ENCODE measurements at places on chromosomes 1 and 21. TPM values are rescaled to one million over a fixed set of nuclear protein-coding genes. Genes with fewer than 3 reads are reported as not detected.

Gene AMY1B
- not detected for polyA plus RNA-seq

DNA sequence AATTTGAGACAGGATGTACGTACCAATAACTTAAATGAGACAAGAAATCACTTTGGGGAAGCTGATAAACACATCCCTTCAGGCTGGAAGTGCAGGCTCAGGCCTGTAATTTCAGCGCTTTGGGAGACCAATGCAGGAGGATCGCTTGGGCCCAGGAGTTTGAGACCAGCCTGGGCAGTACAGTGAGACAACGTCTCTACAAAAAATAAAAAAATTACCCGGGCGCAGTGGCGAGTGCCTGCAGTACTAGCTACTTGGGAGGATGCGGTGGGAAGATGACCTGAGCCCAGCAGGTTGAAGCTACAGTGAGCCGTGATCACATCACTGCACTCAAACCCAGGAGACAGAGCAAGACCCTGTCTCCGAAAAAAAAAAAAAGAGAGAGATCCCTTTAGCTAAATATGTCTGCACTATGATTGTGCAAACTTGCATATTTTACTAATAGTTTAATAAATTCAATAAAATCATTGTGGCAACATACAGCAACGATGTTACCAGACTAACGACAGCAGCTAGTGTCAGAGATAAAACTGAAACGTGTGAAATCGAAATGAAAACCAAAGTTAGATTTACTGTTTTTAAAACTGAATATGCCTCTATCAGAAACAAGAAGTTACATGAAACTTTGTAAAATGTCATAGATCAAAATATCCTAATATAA, 54.7 kb downstream of the CD2 start:
- H3K36me3 ChIP-seq = no peaks in the 10 kb centered on the region
- H3K4me3 ChIP-seq = no peak overlapping the region
- DNase-seq = no peak
- no peak overlapping the region for H3K27ac ChIP-seq

DNA sequence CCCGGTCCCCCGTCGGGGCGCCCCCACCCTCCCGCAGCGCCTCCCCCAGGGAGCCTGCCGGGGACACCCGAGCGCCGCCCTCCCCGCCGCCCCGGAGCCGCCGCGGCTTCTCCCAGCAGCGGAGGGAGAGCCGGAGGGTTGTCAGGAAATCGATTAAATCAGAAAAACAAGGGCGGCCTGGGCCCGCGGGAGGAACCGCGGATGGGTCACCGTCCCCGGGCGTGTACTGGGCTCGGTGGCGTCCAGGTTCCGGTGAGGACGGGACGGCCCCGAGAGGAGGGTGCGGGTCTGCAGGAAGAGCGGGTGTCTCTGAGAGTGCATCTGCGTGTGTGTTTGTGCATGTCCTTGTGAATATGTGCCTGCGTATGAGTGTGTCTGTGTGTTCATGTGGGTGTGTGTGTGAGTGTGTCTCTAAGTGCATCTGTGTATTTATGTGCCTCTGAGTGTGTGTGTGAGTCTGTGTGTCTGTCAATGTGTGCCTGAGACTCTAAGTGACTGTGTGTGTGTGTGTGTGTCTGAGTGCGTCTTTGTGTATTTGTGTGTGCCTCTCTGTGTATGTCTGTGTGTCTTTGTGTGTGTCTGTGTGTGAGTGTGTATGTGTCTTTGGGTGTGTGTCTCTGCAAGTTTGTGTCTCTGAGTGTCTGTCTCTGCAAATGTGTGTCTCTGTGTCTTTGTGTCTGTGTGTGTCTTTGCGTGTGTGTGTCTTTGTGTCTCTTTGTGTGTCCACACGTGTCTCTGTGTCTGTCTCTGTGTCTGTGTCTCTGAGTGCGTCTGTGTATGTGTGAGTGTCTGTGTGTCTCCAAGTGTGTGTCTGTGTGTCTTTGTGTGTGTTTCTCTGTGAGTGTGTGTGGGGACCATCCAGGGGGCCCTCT, 1.1 kb downstream of the SPSB1 start:
- H3K4me3 ChIP-seq = peak overlapping the region; percentile 95
- DNase-seq = peak; percentile 81
- H3K4me1 ChIP-seq = peaks cover 44% of the 10 kb centered on the region
- H3K36me3 ChIP-seq = peaks cover 2% of the 10 kb centered on the region

DNA sequence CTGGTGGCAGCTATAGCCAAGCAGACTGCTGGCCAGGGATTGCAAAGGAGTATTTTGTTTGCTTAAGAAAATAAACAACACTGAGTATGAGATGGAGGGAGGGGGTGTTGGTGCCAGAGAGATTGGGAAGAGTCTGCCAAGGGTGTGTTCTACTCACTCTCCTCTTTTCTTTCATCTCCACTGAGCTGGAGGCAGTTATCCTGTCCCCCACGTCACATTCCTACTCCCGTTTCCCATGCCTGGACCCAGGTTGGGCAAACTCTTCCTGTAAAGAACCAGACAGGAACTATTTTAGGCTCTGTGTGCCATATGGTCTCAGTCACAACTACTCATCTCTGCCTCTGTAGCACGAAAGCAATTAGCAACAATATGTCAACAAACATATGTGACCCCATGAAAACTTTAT, 1.4 kb upstream of the IL24 start:
- no peak for DNase-seq
- H3K4me1 ChIP-seq = no peaks in the 10 kb centered on the region
- H3K27ac ChIP-seq = no peak overlapping the region
- H3K27me3 ChIP-seq = no peaks in the 10 kb centered on the region
- no peaks in the 10 kb centered on the region for H3K36me3 ChIP-seq

DNA sequence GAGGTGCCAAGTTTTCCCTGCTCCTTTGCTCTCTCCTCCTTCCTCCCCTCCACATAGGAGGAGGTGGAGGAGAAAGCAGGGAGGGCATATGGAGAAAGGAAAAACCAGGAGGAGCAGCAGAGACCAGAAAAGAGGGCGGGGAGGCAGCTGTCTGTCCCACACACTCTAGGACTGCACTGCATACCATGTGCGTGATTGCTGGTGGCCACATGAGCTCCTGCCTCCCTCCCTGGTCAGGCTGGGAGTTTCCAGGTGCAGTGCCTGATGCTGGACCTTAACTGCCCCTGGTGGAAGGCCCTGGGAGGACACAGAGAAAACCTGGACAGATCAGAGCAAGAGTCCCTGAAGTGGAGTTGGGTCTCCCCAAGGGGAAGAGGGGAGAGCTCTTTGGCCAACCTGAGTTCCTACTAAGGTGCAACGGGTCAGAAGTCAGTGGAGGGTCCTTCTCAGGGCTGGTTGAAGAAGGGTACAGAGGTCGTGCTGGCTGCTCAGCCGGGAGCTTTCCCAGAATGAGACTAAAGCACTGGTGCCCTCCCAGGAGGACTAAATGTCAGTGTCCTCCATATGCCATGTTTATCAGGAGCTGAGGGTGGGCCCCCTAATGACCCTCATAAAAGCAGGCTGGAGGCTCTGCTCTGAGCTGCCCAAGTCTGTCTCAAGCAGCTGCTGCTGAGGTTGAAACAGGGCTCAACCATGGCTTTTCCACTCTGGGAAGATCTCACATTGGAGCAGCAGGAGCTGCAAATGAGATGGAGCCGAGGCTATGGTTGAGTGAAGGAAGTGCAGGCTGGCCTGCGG, 3.5 kb upstream of the LGR6 start:
- H3K4me1 ChIP-seq = peaks cover 51% of the 10 kb centered on the region
- H3K27ac ChIP-seq = peak overlapping the region; percentile 60

DNA sequence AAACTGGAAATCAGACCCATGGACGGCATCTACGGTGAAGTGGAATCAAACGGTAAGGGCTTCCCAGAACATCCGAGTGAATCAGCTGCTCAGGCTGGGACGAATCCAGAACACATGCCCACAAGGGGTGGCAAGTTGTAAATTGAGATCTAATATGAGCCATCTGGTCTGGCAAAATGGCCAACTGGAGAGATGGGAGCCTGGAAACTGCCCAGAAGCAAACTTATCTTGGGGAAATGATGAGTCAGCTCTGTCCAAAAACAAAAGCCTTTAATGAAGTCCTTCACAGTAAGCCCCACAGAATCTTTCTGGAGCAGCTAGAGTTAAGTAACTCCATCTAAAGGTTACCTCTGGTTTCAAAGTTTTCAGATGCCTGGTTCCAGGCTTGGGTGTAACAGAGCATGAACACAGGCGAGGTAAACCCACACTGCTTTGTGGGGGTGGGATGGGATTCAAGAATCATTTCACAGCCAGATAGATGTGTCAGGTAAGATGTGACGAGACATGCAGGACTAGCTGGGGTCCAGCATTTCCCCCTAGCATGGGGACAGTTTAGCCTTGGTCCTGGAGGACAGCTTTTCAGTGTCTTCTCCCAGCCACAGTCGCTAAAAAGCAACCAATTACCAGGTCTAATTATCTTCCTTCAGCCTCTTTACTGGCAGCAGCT, 10.5 kb upstream of the SRP9 start:
- H3K4me3 ChIP-seq = no peak overlapping the region
- no peak overlapping the region for H3K27ac ChIP-seq
- H3K27me3 ChIP-seq = no peaks in the 10 kb centered on the region
- no peak for DNase-seq
- peaks cover 5% of the 10 kb centered on the region for H3K4me1 ChIP-seq

DNA sequence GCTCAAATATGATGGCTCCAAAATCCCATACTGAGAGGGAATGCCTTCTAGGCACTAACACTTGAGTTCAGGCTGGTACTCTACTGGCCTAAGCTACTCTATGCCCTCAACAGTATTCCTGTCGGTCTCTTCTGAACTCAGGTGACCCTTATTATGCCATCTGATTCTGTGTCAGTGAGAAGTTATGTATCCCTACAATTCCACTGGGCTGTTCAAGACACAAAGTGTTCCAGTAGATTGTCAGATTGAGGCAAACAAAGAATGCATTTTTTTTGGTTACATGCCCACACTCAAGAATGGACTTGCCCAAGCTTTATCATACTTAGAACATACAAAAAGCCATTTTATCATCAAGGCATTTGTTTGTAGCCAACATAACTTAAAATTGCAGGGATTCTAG, 553.8 kb upstream of the PRMT6 start:
- H3K27me3 ChIP-seq = no peaks in the 10 kb centered on the region
- no peak overlapping the region for H3K4me3 ChIP-seq
- H3K36me3 ChIP-seq = no peaks in the 10 kb centered on the region
- no peak for DNase-seq

Gene COL16A1
- polyA plus RNA-seq = 188 TPM

DNA sequence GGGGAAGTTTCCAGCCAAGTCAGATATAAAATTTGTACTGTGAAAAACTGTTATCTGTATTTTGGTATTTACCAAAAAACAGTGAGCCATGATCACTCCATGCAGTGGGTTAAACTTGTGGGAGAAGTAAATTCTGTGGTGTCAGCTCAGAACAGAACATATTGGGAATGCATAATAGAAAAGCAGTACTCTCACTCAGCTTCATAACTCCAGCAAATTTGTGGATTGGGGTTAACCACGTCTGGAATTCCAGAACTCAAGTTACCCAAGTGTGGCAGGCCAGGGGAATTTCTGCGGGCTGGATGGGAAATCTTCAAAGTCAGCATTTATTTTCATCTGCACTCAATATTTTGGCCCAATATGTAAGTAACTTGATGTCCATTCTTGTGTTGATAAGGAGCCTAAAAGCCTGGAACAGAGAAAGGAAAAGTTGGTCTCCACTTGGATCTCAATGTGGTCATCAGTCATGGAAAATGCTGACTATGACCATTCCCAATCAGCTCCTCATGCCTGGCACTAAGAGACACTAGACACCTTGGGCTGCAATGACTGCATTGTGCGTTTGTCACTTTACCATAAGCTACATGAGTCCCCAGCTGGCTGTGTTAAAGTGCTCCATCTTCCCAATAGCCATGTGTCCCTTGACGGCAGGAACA, 39.1 kb upstream of the ENAH start:
- no peaks in the 10 kb centered on the region for H3K36me3 ChIP-seq
- no peaks in the 10 kb centered on the region for H3K27me3 ChIP-seq

DNA sequence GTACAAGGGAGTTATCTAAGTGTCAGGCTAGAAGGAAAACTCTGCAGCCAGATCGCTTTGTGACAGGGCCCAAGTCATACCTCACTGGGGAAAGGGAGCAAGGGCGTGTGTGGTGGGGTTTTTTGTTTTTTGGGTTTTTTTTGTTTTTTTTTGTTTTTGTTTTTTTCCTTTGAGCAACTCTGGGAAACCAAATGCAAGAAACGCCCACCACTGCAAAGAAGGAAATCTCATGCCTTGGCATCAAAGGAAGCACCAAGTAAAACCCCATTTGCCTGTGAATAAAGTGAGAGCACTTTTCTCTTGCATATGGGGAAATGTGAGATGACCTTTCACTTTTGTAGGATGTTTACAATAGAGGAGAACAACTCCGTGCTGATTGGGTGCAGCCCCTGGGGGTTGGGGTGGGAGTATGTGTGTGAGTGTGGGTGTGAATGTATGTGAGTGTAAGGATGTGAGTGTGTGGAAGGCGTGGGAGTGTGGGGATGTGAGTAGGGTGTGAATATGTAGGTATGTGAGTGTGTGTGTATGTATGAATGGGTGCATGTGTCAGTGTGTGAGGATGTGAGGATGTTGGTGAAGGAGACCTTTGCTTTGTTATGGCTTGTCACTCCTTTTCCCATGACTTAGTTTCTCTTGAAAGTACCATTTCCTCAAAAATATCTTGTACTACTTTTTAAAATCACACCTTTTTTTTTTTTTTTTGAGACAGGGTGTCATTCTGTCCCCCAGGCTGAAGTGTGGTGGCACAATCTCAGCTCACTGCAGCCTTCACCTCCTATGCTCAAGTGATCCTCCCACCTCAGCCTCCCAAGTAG, 34.6 kb downstream of the IL12RB2 start:
- no peak overlapping the region for H3K4me3 ChIP-seq
- no peaks in the 10 kb centered on the region for H3K4me1 ChIP-seq
- H3K27me3 ChIP-seq = no peaks in the 10 kb centered on the region
- no peaks in the 10 kb centered on the region for H3K36me3 ChIP-seq
- no peak overlapping the region for H3K27ac ChIP-seq

Gene NBPF4
- not detected for polyA plus RNA-seq

Gene APOBEC4
- 0.09 TPM for polyA plus RNA-seq

DNA sequence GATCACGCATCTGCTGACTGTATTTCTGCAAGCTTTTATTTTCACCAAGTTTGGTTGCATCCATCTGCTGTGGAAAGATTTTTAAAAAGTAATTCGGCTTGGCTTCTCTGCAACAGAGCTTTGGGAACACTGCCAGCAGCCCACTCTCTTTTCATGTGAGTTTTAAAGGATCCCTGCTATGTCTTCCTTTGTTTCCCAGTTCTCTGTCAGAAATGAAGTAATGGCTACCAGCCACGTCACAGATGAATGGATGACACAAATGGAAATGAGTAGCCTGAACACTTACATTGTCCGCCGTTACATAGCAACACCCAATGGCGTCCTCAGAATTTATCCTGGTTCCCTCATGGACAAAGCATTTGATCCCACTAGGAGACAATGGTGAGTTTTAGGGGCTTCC, 80.6 kb upstream of the RAVER2 start:
- no peak for DNase-seq
- H3K27ac ChIP-seq = no peak overlapping the region
- no peaks in the 10 kb centered on the region for H3K4me1 ChIP-seq
- no peaks in the 10 kb centered on the region for H3K27me3 ChIP-seq

- no peaks in the 10 kb centered on the region for H3K4me1 ChIP-seq
- no peaks in the 10 kb centered on the region for H3K27me3 ChIP-seq
- DNase-seq = no peak
- H3K27ac ChIP-seq = no peak overlapping the region
- H3K36me3 ChIP-seq = no peaks in the 10 kb centered on the region
- H3K4me3 ChIP-seq = no peak overlapping the region
Measured at GRCh38 chr1:58460469-58460868, 86.1 kb downstream of the OMA1 start.
